ENCODE measurements at places on chromosomes 12 and 14.

DNA sequence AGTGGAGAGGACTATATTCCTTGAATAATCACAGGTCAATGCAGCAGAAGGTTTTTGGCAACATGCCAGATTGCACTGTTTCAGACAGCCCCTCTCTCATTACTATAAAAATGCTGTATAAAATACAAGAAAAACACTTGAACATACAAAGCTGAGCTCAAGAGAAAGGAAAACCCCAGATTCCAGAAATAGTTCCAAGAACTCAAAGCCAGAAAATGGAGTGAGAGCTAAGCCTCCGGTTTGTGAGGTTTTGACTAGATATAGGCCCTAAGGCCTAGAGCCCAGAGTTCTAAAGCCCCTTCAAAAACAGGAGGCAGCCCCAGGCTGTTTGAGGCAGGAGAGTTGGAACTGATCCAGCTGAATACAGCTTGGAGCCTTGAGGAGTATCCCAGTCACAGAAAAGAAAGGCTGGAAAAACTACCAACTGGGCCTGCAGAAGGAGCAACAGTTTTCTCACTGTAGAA is 29.4 kb upstream of the ACTN1 start:
- peak overlapping the region; percentile 69 for H3K27ac ChIP-seq
- H3K36me3 ChIP-seq = no peaks in the 10 kb centered on the region
- no peak overlapping the region for H3K4me3 ChIP-seq
- peaks cover 3% of the 10 kb centered on the region for H3K4me1 ChIP-seq

DNA sequence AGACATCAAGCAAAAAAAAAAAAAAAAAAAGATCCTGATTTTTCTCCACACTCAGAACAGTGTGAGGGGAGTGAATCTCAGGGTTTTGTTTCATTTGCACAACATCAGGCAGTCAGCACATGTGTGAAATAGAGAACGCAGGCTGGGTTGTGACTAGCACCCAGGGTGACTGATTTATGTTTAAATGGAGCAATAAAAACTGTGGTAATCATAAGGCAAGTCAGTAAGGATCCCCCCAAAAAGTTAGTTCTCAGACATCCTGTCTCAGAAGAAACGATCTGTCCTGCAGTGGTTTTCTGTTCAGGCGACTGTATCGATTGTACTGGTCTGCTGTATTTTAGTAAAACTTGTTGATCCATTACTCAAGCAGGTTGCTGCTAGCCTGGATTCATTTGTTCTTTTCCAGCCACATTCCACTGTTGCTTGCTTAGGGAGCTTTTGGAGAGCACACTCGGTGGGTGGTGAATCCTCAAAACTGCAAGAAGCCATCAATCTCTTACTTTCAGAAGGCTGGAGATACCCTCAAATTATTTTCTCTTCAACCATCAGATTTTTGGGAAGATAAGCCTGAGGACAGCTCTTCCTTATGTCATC is 107.1 kb downstream of the DACT1 start:
- H3K36me3 ChIP-seq = no peaks in the 10 kb centered on the region
- DNase-seq = no peak
- no peaks in the 10 kb centered on the region for H3K27me3 ChIP-seq
- H3K4me1 ChIP-seq = peaks cover 26% of the 10 kb centered on the region

DNA sequence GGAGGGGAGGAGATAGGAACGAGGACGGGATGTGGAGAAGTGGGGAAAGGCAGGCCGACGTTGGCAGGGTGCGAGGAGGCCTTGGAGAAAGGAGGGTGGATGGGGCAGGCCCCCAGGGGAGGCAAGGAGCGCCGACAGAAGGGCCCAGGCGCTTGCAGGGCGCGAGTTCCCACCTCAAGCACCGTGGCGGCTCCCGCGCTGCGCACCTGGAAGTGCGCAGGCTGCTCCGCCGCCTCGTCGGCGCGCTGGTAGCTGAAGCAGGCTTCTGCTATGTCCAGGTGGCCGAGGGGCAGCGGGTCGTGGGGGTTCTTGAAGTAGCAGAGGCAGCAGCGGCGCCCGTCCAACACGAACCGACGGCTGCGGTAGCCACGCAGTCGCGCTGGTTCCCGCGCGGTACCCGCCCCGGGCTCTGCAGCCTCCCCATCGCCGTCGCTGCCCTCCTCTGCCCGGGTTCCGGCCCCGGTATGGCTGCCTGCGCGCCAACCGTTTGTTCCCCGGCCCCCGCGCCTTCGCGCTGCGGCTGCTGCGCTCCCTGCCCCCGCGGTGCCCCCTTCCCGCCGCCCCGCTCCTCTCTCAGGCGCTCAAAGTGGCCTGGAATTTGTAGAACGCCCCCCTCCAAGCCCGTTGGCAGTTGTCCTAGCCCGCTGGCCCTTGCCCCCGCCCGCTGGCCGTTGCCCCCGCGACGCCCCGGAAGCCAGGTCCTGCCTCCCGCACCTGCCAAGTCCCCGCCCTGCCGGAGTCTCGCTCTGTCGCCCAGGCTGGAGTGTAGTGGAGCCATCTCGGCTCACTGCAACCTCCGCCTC is 1.1 kb upstream of the ACTR6 start:
- H3K4me1 ChIP-seq = no peaks in the 10 kb centered on the region
- no peaks in the 10 kb centered on the region for H3K27me3 ChIP-seq
- DNase-seq = peak; percentile 77
- peak overlapping the region; percentile 77 for H3K4me3 ChIP-seq
- H3K27ac ChIP-seq = peak overlapping the region; percentile 17

- no peak overlapping the region for H3K27ac ChIP-seq
- H3K4me1 ChIP-seq = peaks cover 5% of the 10 kb centered on the region
- no peak for DNase-seq
- no peak overlapping the region for H3K4me3 ChIP-seq
- H3K27me3 ChIP-seq = no peaks in the 10 kb centered on the region
- no peaks in the 10 kb centered on the region for H3K36me3 ChIP-seq
Measured at GRCh38 chr12:87793131-87793530, 236.1 kb downstream of the C12orf50 start.

DNA sequence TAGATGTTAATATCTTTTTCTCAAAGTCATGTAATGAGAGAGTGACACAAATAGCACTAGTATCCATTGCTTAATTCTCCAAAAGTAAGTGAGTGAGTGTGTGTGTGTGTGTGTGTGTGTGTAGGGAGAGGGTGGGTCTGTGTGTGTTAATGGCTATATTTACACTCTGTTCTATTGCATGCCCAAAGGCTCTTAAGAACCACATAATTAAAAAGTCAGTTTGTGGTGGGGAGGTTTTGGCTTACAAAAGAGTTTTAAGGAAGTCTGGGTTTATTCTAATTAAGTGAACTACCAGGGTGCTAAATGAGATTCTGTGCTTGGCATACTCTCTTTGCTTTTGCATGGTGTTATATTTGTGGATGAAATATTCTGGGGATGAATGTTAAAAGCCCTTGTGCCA is 1897.6 kb upstream of the FLRT2 start:
- DNase-seq = no peak
- no peaks in the 10 kb centered on the region for H3K4me1 ChIP-seq
- H3K36me3 ChIP-seq = no peaks in the 10 kb centered on the region

GRCh38 chr14:57729208-57730187 is 136.4 kb downstream of the SLC35F4 start:
- H3K4me3 ChIP-seq = no peak overlapping the region
- no peaks in the 10 kb centered on the region for H3K36me3 ChIP-seq
- no peak for DNase-seq
- H3K4me1 ChIP-seq = no peaks in the 10 kb centered on the region
- H3K27ac ChIP-seq = no peak overlapping the region

Data from cardiac muscle cell (in vitro differentiated cells and primary cell).